ENCODE measurements at places on chromosomes 4 and X. TPM values are rescaled to one million over a fixed set of nuclear protein-coding genes. Genes with fewer than 3 reads are reported as not detected.

ETDA gene
- not detected for total RNA-seq

FAM133A gene
- total RNA-seq, result 0.15 TPM

USP17L29 gene
- total RNA-seq, result not detected

FAM241A gene
- total RNA-seq, result 0.83 TPM

COPS4 gene
- total RNA-seq, result 160 TPM

OTC gene
- total RNA-seq, result not detected

CENPVL2 gene
- total RNA-seq, result not detected

SULT1B1 gene
- total RNA-seq, result under 0.01 TPM

S100G gene
- total RNA-seq, result not detected
